Stimulated activated CD4-positive, alpha-beta T cell treated with anti-CD3 and anti-CD28 coated beads, Interleukin-2, amount 100 ng/mL, for 48 hours (primary cell): ENCODE measurements at places on chromosomes 7 and 10.

- DNase-seq = no peak
These were observed 323.4 kb downstream of the PARD3 start for GRCh38 chr10:34491678-34492077.

GRCh38 chr10:4094751-4095150, 309.7 kb upstream of the KLF6 start:
- DNase-seq = no peak

DNA sequence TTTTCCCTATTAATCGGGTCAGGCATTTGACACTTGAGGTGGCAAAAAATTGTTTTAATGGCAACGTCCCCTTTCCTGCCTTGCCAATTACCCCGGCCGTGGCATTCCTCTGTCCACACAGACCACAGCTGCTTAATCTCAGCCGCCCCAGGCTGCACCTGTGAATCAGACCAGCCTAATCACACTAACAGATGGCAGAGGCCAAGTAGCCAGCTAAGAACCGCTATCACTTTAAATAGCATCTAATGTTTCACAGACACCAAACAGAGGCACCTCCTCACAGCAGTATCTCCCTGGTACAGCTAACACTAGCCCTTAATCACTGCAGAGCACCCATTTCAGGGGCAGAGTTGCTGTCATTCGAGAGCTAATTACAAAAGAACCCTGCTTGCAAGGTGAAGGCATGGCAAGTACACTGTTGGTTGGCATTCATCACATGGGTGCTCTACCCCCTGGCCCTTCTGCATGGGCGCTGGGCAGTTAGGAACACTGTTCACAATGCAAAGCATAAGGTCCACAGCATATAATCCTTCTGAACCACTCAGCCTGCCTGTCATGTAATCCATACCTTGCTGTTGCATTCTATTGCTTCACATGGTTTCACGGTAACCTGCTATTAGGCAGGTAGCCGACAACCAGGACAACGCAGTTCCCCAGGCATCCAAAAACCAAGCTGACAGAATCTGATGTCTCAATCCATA, 38.8 kb downstream of the FGFR2 start:
- no peak for DNase-seq

GRCh38 chr10:130607366-130607765, 471.2 kb downstream of the GLRX3 start:
- DNase-seq = no peak

DNA sequence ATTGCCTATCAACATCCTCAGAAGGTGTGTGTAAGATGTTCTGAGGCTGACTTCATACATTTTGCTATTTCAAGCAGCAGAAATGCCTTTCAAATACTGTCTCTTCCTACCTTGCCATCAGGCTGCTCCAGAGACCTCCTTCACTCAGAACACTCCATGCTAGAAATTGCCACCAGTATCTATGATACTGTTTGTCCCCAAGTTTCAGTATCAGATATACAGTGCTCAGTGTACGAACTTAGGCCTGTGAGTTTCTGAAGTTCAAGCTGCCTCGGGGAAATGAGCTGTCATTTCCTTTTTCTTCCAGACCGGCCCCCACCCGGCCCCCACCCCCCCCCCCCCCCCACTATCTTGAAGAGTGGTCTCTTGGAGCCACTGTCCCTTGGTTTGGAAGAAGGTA, 373.4 kb upstream of the CHRM2 start:
- DNase-seq = no peak

DNA sequence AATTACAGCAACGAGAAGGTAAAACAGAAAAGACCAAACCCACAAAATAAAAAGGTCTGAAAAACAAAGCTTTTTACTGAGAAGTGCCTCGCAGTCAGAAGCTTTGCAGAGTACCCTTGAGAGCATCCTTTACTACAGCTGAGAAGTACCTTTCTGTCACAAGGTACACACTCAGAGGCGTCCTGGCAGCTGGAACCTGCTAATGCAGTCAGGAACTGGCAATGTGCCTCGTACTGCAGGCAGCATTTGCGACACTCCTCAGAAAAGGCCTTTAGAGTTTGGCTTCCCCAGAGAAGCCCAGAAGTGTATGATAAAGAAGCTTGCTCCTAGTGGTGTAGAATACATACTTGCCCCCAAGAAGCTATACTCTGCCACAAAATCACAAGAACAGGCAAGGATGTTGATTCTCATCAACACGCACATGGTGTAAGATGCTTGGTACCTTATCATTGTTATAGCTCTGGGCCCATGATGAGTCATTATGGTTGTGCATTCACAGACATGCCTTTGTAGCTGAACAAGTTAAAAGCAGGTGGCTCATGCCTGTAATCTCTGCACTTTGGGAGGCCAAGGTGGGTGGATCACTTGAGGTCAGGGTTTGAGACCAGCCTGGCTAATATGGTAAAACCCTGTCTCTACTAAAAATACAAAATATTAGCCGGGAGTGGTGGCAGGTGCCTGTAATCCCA, 2.0 kb upstream of the GTPBP4 start:
- no peak for DNase-seq

DNA sequence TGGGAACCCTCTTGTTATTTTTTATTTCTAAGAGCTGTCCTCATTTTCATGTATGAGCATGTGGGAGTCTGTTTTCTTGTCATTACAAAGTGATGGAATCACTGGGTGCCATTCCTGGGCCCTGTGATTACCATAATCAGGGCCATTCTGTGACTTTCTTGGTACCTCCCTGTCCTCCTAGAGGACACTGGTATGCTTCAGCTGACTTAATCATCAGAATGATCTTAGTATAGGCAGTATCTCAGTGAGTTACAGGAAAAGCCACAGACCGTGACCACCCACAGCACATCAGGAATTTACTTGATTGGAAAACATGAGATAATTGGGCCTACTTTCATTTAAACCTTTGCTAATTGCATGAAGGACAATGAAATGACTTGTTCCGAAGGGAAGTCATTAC, 7.2 kb downstream of the NOM1 start:
- DNase-seq = no peak

DNA sequence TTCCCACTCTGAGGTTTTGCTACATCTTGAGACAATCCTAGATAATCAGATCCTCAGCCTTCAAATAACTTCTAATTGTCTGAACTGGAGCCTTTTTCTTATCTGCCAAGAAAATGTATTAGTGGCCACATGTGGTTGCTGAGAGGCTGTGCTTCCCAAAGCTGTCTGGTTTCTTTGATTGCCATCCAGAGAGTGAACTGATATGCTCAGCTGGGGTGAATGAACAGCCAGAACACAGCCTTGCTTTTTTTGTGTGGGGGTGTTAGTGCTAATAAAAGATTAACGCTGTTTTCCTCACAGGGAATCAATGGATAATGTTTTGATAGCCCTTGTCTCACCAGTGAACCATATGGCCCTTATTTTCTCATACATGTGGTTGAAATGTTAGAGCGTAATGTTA, 66.9 kb downstream of the BBS9 start:
- no peak for DNase-seq

DNA sequence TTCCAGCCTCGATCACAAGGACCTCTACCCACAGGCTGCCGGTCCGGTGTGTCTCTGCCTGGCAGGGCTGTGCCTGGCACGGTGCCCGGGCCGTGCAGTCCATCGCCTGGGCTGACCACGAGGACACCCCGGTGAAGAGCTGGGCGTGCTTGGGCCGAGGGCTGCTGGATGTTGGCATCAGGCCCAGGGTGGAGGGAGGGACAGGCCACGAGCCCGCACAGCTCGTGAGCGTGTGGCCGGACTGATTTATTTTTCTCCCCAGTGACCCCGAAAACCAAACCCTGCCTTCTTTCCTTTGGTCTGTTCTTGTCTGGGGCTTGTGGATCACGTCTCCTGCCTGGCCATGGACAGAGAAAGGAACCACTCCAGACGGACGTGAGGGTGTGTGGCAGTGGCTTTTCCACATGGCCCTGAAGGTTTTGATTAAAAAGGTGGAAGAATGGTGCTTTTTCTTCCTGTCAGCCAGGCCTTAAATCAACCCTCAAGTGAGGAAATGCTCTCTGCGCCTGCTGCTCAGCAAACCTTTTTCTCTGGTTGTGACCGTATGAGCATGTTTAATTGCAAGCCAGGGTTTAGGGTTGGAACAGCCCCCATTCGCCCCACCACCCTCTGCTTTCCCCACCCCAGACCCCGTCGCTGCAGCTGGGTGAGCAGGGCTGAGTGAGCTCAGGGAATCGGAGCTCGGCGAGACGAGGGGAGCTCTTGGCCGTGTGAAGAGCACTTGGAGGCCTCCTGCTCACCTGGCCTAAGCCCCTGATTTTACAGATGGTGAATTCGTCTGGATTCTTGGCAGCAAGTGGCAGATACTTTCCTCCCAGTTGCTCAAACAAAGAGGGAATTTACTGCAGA, 130.1 kb downstream of the RGS10 start:
- DNase-seq = no peak

DNA sequence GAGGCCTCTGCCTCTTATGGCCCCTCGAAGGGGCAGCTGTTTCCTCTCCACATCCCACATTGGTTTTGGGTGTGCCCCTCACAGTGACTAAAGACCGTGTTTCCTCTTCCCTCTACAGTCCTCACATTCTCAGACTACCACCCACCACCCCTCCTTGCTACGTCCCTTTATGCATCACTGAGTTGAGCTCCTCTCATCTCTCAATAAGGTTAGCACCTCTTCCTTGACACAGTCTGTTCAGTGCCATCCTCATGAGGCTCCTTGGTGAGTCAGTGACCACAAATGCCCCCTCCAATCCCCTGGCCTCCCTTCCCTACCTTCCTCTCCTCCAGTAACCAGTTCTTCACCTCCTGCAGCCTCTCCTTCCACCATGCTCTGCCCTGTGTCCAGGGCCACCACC, 239.1 kb upstream of the MYO3A start:
- no peak for DNase-seq

- DNase-seq = no peak
These were observed 624.6 kb downstream of the CALN1 start for GRCh38 chr7:71787513-71787912.

DNA sequence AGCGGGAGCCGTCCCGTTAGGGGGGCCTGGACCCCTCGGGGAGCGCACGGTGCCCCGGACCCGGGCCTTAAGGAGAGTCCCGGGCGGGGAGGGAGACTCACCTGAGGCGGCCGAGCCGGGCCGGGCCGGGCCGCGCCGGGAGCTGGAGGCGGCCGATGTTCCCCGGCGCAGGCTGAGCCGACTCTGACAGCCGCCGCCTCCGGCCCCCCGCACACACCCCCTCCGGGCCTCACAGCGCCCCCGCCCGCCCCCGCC, at the start of gene ACHE:
ACHE (minus strand) TSS at position 188 of the 255 bp plus-strand sequence. CDS start 1,656 bp downstream, outside the sequence.
- no peak for DNase-seq

- no peak for DNase-seq
These were observed 186.8 kb downstream of the ITGB1 start for GRCh38 chr10:32771217-32771616.

DNA sequence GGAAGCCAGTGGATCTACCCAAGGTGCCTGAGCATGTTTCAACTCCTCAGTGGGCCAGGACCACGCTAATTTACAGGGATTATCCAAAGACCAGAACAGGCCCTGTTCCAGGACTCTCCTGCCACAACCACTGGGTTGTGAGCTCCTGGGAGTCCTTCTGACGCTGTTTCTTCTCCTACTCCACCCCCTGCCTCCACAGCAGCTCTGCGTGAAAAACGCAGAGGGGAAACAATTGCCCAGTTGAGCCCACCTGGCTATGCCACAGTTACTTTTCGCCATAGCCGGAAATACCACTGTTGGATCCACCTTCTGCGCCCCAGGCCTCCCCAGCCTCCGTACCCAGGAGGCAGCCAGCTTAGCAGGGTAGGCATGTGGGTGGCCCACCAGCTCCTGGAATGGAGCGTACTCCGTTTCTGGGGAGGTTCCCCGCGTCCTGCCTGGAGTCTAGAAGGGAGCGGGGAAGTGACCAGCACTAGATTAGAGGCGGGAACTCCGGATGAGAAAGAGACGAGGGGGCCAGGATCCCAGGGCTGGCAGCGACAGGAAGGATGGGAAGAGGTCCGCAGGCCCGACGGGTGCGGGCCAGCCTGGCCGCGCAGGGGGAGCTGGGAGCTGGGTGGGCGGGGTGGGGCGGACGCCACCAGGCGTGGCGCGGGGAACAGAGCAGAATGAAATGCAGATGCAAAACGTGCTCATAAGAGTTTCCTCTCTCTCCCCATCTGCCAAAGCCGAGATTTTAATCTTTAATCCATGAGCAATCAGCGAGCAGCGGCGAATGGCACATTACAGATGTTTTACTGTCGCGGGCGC, 32.1 kb upstream of the PAX2 start:
- DNase-seq = no peak

- no peak for DNase-seq
These were observed 113.7 kb downstream of the TRRAP start for GRCh38 chr7:98992076-98992475.

DNA sequence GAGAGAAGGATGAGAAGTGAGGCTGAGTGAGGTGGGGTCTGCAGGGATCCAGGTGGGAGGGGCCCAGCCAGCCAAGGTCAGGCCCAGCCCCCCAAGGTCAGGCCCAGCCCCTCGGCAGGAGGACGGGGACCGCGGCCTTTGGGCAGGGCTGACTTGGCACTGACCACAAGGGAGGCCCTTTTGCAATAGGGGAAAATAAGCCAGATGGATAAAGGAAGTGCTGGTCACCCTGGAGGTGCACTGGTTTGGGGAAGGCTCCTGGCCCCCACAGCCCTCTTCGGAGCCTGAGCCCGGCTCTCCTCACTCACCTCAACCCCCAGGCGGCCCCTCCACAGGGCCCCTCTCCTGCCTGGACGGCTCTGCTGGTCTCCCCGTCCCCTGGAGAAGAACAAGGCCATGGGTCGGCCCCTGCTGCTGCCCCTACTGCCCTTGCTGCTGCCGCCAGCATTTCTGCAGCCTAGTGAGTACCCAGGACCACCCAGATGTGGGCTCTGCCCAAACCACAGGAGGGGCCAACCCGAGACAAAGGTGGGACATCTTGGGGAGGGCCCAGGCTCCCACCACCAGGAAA, at the start of gene PILRA:
PILRA (plus strand) TSS at position 227 of the 571 bp plus-strand sequence; CDS start at position 397, 170 bp downstream.
- DNase-seq = no peak

DNA sequence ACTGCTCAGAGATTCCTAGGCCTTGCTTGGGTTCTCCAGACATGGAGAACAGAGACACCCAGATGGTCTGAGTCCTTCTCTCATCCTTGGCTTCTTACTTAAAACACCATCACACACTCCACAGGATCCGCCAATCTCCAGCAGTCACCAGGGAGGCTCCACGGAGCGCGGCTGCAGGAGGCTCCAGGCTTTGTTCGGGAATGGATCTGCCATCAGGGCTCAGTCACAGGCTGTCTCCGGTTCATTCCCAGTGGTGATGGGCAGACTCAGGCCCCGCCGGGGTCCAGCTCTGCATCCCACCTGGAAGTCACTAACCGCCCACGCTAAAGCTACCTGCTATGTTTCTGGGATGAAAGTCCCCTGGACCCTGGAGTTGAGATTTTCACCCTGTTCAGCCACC, 312.9 kb downstream of the TCERG1L start:
- no peak for DNase-seq

GRCh38 chr7:102234131-102234530, 52.5 kb upstream of the SH2B2 start:
- no peak for DNase-seq

GRCh38 chr7:136347488-136347887, 370.3 kb upstream of the MTPN start:
- DNase-seq = no peak

GRCh38 chr10:130283219-130283545, 147.0 kb downstream of the GLRX3 start:
- no peak for DNase-seq
